ENCODE measurements at places on chromosomes 2 and 18.

- no peak for DNase-seq
These were observed 359.9 kb upstream of the HNRNPA3 start for GRCh38 chr2:176852667-176853066.

DNA sequence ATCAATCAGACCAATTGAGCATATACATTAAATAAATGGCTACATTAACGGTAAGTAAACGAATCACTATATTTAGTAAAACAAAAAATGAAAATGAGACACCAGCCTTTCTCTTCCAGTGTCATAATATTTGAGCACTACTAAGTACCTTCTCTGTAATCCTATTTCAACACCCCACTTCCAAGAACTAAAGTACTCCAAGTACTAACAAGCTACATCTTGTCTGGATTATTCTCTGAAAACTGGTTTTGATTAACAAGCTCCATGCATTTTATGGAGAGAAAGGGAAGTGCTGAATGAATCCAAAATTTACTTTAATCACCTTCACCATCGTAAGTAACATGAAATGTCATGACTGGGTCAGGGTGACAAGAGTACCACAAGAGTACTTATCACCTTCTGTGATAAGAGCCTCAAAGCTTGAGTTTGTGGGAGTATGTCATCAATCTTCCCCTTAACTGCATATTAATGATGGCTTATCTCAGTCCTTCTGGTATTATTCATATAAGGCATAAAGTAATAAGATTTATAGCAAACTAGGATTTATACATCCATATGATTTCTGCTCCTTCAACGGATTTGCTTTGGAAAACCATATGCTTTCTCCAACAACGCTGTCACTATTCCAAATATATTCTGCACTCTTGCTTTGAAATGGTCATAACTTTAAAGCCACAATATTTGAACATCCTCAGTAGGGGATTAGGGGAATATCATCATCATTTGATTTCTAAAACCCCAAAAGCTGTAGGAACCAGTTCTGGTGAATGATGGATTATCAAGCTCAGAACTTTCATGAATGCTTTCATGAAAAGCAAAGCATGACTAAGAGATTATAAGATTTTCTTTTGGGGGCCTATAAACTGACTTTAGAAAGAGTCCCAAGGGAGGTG lies 127.0 kb downstream of the ANTXR1 start:
- no peak for DNase-seq

GRCh38 chr18:45738660-45739059 lies 14.7 kb downstream of the SLC14A1 start:
- no peak for DNase-seq

- no peak for DNase-seq
These were observed 139.6 kb upstream of the RAB12 start for GRCh38 chr18:8469544-8470130.

DNA sequence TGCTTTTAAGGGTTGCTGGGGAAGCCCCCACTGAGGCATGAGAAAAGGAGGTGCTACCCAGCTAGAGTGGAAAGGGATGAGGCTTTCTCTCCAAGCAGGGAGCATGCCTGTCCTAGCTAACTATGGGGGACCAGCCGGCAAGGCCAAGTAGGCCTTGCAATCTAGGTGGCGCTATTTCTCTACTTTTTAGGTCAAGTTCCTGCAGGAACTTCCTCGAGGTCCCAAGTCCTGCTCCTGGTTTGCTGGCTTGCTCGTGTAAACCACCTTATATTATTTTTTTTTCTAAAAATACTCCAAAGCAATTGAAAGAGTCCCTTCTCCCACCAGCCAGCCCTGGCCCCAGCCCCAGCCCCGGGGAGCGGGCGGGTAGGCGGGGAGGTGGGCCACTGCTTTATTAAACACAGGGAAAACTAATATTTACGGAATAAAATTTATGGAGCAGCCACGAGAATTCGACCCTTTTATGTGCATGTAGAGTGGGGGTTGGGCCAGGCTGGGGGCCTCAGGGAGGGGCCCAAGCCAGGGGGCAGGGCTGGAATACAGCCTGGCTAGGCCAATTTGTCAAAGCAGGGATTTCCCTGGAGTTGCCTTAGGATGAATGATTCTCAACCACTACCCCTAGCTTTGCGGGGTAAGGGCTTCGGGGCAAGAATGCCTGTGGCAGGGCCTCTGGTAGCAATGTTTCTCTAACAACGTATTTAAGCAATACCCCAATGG lies 12.8 kb upstream of the IHH start:
- DNase-seq: peak; percentile 9

GRCh38 chr18:61546590-61546989 lies 213.4 kb downstream of the CDH20 start:
- no peak for DNase-seq

GRCh38 chr2:216698895-216699294 lies 3.5 kb upstream of the IGFBP5 start:
- peak; percentile 68 for DNase-seq

GRCh38 chr18:7757175-7757574 lies 190.1 kb downstream of the PTPRM start:
- DNase-seq: no peak

DNA sequence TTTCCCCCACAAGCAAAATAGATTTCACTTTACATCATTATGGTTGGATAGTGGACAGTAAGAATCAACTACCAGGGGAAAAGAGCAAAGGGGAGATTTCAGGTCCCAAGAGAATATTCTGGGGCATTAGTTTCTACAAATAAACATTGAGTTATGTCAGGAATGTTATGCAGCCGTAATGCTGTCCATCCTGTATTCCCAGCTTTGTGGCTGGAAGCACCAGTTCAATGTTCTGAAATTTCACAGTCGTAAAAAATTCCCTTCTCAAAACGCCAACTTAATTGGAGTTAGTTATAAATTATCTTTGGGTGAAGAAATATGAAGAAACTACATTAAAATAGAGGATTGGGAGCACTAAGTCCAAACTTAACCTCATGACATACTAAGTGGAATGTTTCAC lies 141.5 kb upstream of the FIGN start:
- no peak for DNase-seq
